KBM-7 (cell line): ENCODE measurements at places on chromosomes 2 and 18.

GRCh38 chr18:2921778-2922177 lies 75.0 kb downstream of the EMILIN2 start:
- no peak for DNase-seq

DNA sequence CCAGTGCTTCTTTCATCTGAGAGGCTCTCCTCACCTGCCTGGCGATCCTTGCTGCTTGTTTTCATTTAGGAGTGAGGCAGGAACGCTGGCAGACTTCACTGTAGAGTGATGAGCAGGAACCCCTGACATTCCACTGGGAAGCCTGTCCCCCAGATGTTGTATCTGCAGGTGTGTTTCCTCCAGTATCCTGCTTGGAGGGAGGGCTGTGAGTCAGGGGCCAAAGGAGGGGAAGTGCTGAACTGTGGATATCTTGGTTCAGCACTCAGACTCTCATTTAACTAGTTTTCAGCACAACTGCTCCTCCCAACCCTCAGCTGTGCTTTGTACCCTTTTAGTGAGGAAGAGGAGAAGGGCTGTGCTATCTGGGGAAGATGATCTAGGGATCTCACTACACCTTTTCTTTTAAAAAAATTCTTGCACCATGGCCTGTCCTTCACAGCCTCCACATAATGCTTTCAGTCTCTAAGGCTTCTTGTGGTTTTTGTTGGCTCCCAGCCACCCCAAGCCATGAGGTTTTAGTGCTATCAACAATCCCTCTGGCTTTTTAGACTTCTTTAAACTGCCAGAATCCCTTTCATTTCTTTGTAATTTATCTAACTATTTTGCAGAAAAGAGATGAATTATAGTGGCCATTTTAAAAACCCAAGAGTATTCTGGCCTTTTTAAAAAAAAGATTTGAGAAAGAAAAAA lies 11.2 kb downstream of the ANKAR start:
- peak; percentile 62 for DNase-seq

DNA sequence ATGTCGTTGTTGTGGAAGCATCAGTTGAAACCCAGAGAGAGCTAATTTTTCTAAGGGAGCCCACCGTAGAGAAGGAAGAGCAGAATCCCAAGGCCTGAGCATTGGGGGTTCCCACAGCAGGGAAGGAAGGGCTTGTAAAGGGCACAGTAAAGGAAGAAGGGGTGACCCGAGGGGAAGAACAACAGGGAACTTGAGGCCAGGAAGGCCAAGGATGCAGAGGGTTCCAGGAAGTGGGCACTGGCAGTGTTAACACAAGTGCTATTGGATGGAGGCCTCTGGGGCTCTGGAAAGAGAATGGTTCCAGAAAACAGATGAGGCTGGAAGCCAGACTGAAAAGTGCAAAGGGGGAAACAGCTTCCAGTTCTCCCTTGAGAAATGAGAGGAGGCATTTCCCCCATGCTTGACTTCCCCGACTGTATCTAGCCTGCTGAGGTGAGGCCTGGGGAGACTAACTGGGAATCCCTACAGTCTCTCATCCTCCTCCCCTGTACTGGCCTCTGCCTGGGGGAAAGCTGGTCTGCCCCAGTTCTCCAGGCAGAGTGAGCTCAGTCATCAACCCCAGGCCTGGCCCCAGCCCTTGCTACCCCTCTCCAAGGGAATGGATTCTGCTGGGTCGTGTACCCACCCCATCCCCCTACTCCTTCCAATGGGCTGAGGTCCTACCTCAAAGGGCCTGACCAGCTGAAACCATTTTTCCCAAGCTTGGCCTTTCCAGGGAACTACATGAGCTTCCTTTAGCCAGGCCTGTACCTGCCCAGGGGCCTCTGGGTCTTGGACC lies 43.2 kb upstream of the MRPL33 start:
- no peak for DNase-seq

DNA sequence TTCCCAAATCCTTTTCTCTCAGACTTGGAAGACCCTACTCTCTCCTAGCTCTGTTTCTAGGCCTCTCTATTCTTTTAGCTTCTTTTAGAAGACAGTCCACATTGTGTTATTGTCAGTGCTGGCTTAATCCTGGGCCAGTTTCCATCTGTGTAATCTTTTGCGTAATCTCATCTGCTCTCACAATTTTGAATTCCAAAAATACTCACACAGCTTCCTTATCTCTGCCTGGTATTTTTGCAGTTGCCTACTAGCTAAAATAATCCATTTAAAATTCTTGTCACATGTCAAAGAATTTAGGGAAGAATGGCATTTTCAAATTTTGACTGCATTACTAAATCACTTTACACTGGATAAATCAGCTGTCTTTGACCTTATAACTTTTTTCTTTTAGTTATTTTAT lies 200.6 kb upstream of the MEX3C start:
- no peak for DNase-seq

- DNase-seq: no peak
These were observed 64.6 kb downstream of the BMP10 start for GRCh38 chr2:68806511-68807109.
